ENCODE measurements at places on chromosomes 16 and 17.

DNA sequence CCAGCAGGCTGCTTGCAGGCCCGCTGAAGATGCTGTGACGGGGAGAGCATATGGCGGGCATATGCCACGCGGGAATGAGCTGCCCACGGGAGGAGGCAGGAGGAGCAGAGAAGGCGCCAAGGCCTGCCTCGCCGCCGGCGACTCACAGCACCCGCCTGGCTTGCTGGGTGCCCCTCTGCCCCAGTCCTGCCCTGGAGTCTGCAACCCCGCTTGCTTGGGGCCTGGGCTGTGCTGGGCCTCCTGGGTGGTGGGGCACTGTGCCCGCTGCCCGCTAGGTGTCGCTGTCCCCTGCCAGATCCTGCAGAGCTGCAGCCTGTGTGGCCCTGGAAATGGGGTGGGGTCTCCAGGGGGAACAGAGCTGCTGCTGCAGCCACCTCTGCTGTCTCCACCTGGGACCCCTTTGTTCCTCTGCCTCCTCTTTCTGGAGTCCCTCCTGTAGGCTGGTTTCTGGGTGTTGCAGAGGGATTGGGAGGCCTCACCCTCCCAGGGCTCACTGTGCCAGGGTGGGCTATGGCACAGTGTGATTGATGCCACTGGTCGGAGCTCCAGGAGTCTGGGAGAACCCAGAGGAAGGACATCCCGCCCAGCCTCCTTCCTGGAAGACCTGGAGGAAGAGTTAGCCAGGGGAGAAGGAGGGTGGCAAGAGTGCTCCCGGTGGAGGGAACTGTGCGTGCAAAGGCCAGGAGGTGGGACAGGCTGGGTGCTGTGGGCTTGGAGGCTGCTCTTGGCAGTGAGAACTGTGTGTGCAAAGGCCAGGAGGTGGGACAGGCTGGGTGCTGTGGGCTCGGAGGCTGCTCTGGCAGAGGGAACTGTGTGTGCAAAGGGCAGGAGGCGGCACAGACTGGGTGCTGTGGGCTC lies 141.0 kb upstream of the CIBAR2 start:
- DNase-seq = peak; percentile 29

- DNase-seq = no peak
Observed at GRCh38 chr17:15943971-15944758, 765 bp upstream of the ADORA2B start.

- peak; percentile 98 for DNase-seq
Observed at GRCh38 chr17:82791532-82791931, 39.7 kb downstream of the TBCD start.

GRCh38 chr17:35569405-35569804 lies 8.8 kb upstream of the SLFN14 start:
- no peak for DNase-seq

DNA sequence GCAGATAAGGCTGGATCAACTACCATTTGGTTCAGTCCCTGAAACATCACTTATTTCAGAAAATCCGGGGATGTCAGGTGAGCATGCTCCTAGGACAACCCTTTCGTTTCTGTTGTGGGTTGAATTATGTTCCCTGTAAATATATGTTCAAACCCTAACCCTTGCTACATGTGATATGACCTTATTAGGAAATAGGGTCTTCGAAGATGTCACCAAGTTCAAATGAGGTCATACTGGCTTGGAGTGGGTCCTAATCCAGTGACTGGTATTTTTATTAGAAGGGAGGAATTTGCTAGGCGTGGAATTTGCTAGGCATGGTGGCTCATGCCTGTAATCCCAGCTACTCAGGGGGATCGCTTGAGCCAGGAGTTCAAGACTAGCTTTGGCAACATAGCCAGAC lies 21.3 kb downstream of the SNX20 start:
- no peak for DNase-seq

GRCh38 chr16:53183442-53183841 lies 128.7 kb downstream of the CHD9 start:
- peak; percentile 26 for DNase-seq

GRCh38 chr17:46056800-46057304 lies 57.8 kb downstream of the STH start:
- peak; percentile 74 for DNase-seq

GRCh38 chr16:20849589-20850390 lies 43.5 kb downstream of the REXO5 start:
- DNase-seq = peak; percentile 68

DNA sequence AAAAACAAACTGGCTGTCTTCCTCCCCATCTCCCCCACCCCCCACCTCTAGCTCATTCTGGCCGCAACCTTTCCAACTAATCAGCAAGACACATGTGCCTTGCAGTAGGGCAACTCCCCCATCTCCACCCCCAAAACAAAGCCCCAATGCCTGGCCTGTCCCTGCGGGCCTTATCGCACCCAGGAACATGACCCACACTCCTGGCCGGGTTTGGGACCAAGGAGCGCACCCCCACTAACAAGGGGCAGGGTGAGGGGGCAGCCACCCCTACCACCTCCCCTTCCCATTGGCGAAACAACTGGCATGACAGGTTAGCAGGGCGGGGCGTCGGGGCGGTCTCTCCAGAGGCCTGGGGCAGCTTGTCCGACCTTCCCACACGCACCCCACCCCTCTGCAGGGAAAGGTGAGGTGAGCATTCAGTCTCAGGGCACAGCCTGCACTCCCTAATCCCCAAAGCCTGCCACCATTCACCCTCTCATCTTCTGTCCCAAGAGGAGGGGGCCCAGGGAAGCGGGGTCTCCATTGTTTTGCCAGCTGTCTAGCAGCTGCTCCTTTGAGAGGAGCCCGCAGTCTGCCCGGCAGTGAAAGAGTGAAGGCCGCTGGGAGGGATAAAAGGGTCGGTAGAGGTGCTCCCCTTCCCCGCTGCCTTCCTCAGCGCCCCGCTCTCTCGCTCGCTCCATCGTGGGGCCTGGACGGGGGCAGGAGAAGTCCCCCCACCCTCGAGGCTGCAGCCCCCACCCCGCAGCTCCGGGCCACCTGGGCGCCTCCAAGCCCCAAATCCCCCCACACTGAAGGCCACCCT lies 765 bp downstream of the MYO18A start:
- DNase-seq = no peak

GRCh38 chr16:84013787-84014569 lies 28.6 kb downstream of the SLC38A8 start:
- DNase-seq = peak; percentile 2

GRCh38 chr16:85062323-85062722 lies 34.7 kb downstream of the KIAA0513 start:
- DNase-seq = no peak

GRCh38 chr16:9655051-9655450 lies 527.2 kb downstream of the GRIN2A start:
- no peak for DNase-seq

GRCh38 chr17:36942019-36942599 lies 4.8 kb downstream of the LHX1 start:
- no peak for DNase-seq

Measured in IMR-90 (cell line).